ENCODE measurements at places on chromosomes 11 and 22. TPM values are rescaled to one million over a fixed set of nuclear protein-coding genes. Genes with fewer than 3 reads are reported as not detected.

DNA sequence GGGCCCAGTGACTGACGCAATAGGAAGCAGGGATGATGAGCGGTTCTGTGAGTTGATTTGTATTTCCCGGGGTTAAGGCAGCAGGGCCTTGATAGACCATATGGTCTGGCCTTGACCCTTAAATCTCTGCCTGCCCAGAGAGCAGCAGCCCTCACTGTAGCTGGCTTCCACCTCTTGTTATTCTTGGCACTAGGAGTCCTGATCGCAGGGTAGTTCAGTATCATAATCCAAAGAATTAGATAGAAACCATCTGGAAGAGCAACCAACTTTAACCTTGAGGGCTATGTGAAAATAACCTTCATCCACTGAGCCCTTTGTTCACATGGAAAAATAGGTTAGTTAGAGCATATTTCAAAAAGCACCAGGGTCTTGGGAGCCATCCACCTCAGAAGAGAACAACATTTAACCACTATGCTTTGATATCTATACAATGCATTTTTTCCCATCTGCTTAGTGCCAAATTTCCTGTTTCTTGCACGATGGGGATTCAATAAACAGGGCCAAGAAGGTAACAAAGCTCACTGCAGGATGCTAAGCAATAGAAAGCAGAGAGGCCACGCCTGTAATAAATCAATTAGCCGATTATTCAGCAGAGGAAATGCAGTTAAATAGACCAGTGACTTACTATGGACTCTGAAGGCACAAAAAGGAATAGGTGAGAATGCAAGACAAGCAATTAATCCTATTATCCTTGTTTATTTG, 761.3 kb downstream of the OPCML start:
- no peak for DNase-seq

- DNase-seq = peak; percentile 24
These were observed 355.2 kb downstream of the SOX6 start for GRCh38 chr11:16001044-16001568.

DNA sequence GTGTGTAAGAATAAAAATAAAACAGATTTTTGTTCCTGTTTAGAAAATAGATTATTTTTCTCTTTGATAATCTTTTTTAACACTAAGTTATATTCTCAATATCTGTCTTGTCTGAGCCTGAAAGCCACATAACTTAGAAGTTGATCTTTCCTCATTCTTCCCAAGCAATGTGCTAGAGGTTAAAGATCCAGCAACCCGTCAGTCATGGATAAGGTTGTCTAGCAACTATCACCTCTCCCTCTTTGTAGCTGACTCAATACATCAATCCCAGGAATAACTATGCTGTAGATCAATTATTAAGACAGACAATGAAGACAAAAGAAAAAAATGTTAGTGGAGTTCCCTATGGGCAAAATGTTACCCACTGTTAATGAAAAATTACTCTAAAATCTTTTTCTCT, 813.1 kb upstream of the CCDC179 start:
- DNase-seq = no peak

- no peak for DNase-seq
These were observed 79.3 kb upstream of the CRTAM start for GRCh38 chr11:122758974-122759373.

DNA sequence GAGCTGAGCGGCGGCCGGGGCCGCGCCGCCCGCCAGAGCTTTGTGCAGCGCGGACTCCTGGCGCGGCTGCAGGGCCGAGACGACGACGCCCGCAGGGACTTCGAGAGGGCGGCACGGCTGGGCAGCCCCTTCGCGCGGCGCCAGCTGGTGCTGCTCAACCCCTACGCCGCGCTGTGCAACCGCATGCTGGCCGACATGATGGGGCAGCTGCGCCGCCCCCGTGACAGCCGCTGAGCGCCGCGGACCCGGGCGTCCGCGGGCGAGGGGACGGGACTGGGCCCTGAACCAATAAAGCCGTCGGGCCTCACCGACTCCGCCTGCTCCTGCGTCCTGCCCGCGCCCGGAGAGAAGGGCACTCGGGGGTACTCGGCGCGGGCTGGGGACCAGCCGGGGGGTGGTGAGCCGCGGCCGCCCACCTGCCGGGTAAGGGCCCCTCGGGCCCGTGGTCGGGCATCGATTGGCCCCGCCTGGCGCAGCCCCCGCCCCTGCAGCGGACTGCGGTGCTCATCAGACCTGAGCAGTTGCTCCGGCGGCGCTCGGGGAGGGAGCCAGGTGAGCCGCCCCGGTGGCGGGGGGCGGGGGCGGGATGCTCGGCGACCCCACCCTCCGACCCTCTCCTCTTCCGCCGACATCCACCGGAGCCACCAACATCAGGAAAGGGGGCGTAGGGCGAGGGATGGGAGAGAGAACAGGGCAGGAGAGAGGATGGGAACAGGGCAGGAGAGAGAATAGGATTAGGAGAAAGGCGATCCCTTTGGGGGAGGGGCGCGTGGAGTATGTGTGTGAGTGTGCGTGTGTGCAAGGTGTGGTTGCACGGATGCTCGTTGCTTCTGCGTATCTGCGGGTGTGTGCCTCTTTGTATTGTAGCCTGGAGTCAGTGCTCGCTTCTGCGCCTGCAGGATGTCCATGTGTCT, at the start of gene TMEM25:
TSS of gene TMEM25 (plus strand) at position 510 of the 914 bp plus-strand sequence. CDS start 610 bp downstream, outside the sequence.
- peak; percentile 70 for DNase-seq

DNA sequence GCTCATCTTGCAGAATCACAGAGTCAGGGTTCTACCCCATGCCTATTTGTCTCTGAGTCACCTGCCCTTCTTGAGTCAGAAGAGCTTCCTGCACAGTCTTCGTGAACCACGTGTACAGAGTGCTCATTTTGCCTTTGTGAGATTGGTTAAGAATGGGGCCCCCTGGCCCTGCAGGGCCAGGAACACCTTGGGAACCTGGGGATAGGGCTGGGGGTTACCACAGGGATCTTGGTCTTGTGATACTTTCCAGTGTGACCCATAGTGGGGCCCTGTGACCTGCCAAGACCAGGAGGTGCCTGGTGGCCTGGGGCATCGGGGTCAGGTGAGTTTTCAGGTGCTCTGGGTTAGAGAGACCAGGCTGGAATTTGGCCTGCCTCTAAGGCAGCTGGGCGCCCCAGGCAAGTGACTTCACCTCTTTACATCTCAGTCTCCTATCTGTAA, 9.4 kb downstream of the TMPRSS13 start:
- DNase-seq = no peak

GRCh38 chr22:27851974-27852746, 50.6 kb upstream of the MN1 start:
- DNase-seq = no peak

- DNase-seq = no peak
These were observed 143.2 kb upstream of the GRIA4 start for GRCh38 chr11:105466582-105467228.

DNA sequence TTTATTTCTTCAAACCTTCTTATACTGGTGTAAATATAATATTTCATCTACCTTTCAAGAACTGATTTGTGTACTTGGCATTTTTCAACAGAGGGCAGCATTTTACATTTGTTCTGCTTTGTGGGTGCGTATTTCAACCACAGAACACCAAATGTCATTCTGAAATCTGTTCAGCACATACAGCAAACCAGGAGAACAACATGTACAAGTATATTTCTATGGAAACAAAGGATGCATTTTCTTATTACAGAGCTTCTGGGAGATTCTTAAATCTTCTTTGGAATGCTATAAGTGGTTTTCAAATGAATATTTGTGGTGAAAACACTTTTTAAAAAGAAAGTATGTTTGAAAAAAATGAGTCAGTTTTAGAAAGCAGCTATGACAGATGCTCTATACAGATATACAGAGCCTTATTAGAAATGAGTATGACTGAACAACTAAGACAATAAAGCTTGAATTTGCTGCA, 946.0 kb downstream of the FAM181B start:
- peak; percentile 43 for DNase-seq

GRCh38 chr11:69816671-69817070, 2.5 kb downstream of the FGF3 start:
- no peak for DNase-seq

DNA sequence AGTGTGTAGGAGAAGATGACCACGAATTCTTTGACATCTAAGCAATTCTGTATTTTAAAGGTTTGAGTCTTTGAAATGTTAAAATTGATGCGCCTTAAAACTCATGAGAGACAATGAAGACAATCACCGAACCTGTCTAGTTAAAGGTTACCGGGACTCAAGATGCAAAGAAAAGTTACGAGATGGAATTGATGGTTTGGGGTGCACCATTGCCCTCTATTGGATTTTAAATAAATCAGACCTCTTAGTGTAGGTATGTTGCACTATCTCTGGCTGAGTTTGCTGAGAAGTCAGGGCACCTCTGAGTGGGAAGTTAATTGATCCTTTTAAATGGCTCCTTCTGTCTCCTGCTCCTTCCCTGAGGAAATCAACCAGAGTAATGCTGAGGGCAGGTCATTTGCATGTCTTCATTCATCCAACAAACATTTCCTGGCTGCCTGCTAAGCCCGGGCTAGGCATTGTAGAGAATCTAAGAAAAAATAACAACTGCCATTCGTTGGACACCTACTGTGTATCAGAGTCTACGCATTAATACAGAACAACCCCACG, 19.4 kb upstream of the TMA7B start:
- no peak for DNase-seq

- DNase-seq = no peak
These were observed 260.1 kb downstream of the ETS1 start for GRCh38 chr11:128327274-128327673.

DNA sequence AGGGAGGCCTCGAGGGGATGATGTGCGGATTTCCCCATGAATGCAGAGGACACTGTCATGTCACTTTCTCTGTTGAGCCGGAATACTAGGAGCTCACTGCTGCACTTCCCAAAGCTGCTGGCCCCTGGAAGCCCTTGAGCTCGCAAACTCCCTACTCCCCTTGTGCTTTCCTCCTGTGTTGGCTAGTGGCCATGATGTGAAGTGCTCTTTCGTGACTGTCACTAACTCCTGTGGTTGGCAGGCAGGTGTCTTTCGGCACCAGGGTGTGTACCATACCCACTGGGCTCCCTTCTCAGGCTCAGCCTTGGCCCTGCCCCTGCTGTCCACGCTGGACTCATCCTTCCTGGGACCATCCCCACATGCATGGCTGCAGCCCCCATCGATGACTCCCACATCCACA, 86.2 kb downstream of the BTBD10 start:
- no peak for DNase-seq

GRCh38 chr22:38327805-38328204, 10.6 kb upstream of the CSNK1E start:
- DNase-seq = no peak

- DNase-seq = no peak
These were observed 845.0 kb downstream of the TBC1D22A start for GRCh38 chr22:47607486-47607885.

- DNase-seq = no peak
These were observed 2.0 kb upstream of the LAYN start for GRCh38 chr11:111538407-111539114.

GRCh38 chr11:34199525-34199924, 94.1 kb downstream of the NAT10 start:
- DNase-seq = no peak

DNA sequence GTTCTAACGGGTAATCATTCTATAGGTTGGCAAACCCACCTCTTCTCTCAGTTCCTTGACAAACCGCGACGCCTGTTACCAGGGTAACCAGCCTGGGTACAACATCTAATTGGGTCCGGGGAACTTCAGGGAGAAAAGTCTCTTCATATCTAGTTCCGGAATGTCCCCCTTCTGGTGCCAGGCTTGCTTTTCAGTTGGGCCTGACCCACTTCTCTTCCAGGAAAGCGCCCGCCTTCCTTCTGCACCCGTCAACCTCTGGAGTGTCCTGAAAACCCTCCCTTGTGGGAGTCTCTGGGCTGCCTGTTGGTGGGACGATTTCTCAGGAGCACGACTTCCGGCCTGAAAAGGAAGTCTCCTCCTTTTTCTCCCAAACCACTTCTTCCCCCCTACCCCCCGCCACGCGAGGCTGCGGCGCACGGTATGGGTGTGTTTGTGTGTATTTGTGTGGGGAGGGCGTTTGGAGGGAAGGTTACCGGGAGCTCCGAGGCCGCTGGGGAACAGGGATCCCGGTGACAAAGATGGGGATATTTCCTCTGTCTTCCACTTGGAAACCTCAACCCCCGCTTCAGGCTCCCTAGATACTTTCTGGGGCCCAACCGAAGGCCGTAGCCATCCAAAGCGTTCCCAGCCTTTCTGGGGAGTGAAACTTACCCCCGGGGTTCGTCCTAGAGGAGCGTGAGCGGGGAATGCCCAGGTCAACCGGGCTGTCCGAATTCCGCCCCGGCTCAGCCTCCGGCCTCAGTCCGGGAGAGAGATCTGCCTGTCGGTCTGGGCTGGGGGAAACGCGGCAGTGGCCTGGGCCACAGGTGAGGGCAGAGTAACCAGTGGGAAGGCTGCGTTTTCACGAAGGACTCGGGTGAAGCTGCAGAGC, at the start of the genes NKAPD1 and PIH1D2:
TSS of gene NKAPD1 (plus strand) at position 359 of the 871 bp plus-strand sequence. CDS start 1,276 bp downstream, outside the sequence.
TSS of gene PIH1D2 (minus strand) at position 77 of the 871 bp plus-strand sequence. CDS start 843 bp downstream, outside the sequence.
- peak; percentile 93 for DNase-seq

The UBE2L6 gene
- total RNA-seq = 12.1 TPM

The P4HA3 gene
- not detected for total RNA-seq

The MPPED1 gene
- total RNA-seq = not detected

The SHISAL1 gene
- 3.3 TPM for total RNA-seq

The CTSW gene
- not detected for total RNA-seq

The NTM gene
- 8.4 TPM for total RNA-seq

The MRGPRX4 gene
- total RNA-seq = not detected

The SCGB1A1 gene
- not detected for total RNA-seq

The NNMT gene
- 308 TPM for total RNA-seq

The LRRC74B gene
- not detected for total RNA-seq

The RAG1 gene
- total RNA-seq = 5.0 TPM

The CARD10 gene
- 5.5 TPM for total RNA-seq

The APOL5 gene
- total RNA-seq = not detected
